ENCODE measurements at places on chromosomes 3 and 15. TPM values are rescaled to one million over a fixed set of nuclear protein-coding genes. Genes with fewer than 3 reads are reported as not detected.
A peak's percentile ranks its signal among the peaks of the same experiment; 100 is the strongest.

DNA sequence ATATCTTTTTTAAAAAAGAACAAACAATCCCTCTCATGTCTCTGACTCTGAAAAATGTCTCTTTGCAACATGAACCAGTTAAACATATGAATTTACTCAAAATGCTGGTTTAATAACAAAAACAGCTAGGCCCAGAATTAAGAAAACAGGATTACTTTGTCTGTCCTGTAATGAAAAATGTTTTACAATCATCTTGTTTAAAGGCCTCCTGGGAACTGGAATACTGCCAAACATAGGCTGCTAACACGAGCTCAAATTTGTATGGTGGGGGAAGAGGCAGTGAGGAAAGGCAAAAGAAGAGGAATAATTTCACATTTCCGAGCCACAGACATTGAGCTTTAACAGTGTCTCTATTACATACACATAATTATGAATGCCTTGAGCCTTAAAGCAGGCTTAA, 61.7 kb upstream of the PPIB start:
- no peak overlapping the region for H3K4me3 ChIP-seq
- H3K27ac ChIP-seq: no peak overlapping the region
- DNase-seq: no peak
- H3K27me3 ChIP-seq: no peaks in the 10 kb centered on the region
- peaks cover 34% of the 10 kb centered on the region for H3K36me3 ChIP-seq

GRCh38 chr3:150868282-150868681, 37.0 kb downstream of the MINDY4B start:
- H3K4me1 ChIP-seq: peaks cover 4% of the 10 kb centered on the region
- no peak overlapping the region for H3K4me3 ChIP-seq
- H3K36me3 ChIP-seq: no peaks in the 10 kb centered on the region
- peaks cover 11% of the 10 kb centered on the region for H3K27me3 ChIP-seq
- H3K27ac ChIP-seq: no peak overlapping the region

GRCh38 chr3:126051234-126051633, 32.7 kb downstream of the SLC41A3 start:
- no peaks in the 10 kb centered on the region for H3K27me3 ChIP-seq
- no peak overlapping the region for H3K4me3 ChIP-seq

GRCh38 chr15:34336991-34337556, 507 bp downstream of the SLC12A6 start:
- peaks cover 69% of the 10 kb centered on the region for H3K4me1 ChIP-seq
- H3K4me3 ChIP-seq: peak overlapping the region; percentile 96
- no peaks in the 10 kb centered on the region for H3K27me3 ChIP-seq
- peaks cover 24% of the 10 kb centered on the region for H3K36me3 ChIP-seq

- no peak overlapping the region for H3K4me3 ChIP-seq
- DNase-seq: no peak
- H3K36me3 ChIP-seq: peaks cover 9% of the 10 kb centered on the region
- H3K4me1 ChIP-seq: peaks cover 15% of the 10 kb centered on the region
These were observed 44.6 kb downstream of the CCNL1 start for GRCh38 chr3:157115069-157116006.

- no peak overlapping the region for H3K4me3 ChIP-seq
- H3K4me1 ChIP-seq: no peaks in the 10 kb centered on the region
- H3K36me3 ChIP-seq: no peaks in the 10 kb centered on the region
- no peaks in the 10 kb centered on the region for H3K27me3 ChIP-seq
- DNase-seq: no peak
These were observed 220.0 kb upstream of the MLF1 start for GRCh38 chr3:158350971-158351370.

ADGRG7 gene
- not detected for total RNA-seq

Data from activated CD4-positive, alpha-beta memory T cell treated with anti-CD3 and anti-CD28 coated beads, Interleukin-2, amount 10 ng/mL, durations not matched to agents 7 days and 5 days (primary cell).